Stimulated activated CD8-positive, alpha-beta memory T cell treated with anti-CD3 and anti-CD28 coated beads, Interleukin-15, amount 100 ng/mL, for 24 hours (primary cell): ENCODE measurements at places on chromosomes 7 and 10.

- DNase-seq: no peak
These were observed 186.1 kb downstream of the SRPK2 start for GRCh38 chr7:105202616-105203015.

DNA sequence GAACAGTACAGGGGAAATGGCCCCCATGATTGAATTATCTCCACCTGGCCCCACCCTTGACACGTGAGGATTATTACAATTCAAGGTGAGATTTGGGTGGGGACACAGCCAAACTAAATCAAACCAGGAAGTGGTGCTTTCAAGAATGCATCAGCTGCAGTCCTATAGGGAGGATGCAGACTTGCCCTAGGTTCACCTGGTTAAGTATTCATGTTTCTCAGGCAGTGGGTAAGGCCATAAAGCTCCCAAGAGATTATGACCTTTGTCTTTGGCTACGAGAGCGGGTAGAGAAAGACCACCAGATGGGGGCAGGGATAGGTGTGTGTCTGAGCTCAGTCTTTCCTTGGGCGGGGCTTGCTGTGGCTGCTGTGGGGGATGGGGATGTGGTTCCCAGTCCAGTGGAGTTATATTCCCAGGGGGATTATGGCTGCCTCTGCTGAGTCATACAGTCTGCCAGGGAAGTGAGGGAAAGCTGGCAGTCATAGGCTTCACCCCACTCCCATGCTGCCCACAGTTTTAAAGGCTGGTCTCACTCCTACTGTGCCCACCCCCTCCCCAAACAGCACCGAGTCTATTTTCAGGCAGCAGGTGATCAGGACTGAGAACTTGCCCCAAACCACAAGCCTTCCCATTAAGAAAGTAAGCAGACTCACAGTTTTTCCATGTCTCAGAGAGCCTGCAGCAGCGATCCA lies 8.4 kb upstream of the R3HCC1L start:
- no peak for DNase-seq

DNA sequence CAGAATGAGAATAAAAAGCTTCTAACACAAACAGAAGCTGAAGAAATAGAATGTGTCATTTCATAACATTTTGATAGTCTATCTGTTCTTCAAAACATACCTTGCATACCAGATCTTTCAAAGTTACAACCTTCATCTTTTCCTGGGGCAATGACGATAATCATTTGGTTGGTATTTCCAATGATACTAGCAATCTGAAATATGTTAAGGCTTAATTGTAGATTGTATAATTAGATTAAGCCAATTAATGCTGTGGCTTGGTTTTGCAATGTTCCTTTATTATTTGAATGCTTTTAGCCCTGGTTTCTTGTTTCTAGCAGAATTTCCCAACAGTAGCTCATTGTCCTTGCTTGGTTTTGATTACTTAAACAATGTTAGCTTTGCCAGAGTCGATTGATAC lies 84.6 kb downstream of the CABCOCO1 start:
- no peak for DNase-seq

GRCh38 chr10:60942788-60943315 lies 1.1 kb downstream of the RHOBTB1 start:
- no peak for DNase-seq

GRCh38 chr7:65475734-65476319 lies 102.2 kb downstream of the ZNF92 start:
- DNase-seq: no peak

DNA sequence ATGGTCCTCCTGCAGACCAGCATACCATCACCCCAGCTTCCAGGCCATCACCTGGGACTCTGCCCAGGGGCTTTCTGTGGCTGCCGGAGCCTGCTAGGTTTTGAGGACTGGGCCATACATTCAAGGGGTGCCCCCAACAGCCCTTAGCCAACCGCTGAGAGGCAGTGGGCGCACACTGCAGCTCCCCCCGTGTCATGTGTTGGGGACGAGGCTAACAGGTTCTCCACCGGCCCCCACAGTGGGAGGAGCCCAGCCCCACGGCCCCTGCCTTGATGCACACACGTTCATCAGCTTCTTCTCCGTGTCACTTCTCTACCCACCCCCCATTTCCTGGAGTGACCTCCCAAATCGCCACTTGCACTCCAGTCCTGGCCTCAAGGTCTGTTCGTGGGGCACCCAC lies 543.2 kb upstream of the FOXK1 start:
- no peak for DNase-seq
